ENCODE measurements at places on chromosomes 6 and 20. TPM values are rescaled to one million over a fixed set of nuclear protein-coding genes. Genes with fewer than 3 reads are reported as not detected.

The OCSTAMP gene
- total RNA-seq = not detected

The EPPIN gene
- not detected for total RNA-seq

The DOK5 gene
- total RNA-seq = 31.3 TPM

The DPM1 gene
- 40.2 TPM for total RNA-seq

The GJA10 gene
- total RNA-seq = not detected

The BPIFB2 gene
- total RNA-seq = not detected

The MAS1 gene
- total RNA-seq = under 0.01 TPM

The SNRNP48 gene
- total RNA-seq = 7.3 TPM

The ADAM33 gene
- 30.8 TPM for total RNA-seq

The RAD21L1 gene
- total RNA-seq = not detected

The HLA-DQB1 gene
- 7.8 TPM for total RNA-seq

The SLC17A9 gene
- not detected for total RNA-seq

The GHRH gene
- not detected for total RNA-seq

The OR10C1 gene
- not detected for total RNA-seq

The LINC00237 gene
- 0.52 TPM for total RNA-seq

The PDE7B gene
- total RNA-seq = 13.6 TPM

The TRERF1 gene
- 3.7 TPM for total RNA-seq

The BTN1A1 gene
- total RNA-seq = not detected

The LGSN gene
- not detected for total RNA-seq

The NCR2 gene
- total RNA-seq = not detected

The BTBD3 gene
- total RNA-seq = 52.2 TPM

The EYA4 gene
- 40.2 TPM for total RNA-seq

The CLVS2 gene
- total RNA-seq = under 0.01 TPM

The SAYSD1 gene
- 17.2 TPM for total RNA-seq

The LHFPL5 gene
- total RNA-seq = not detected

The BMP7 gene
- 3.7 TPM for total RNA-seq

The PTGIS gene
- 25.6 TPM for total RNA-seq

The CST7 gene
- total RNA-seq = 1.0 TPM

The STMND1 gene
- total RNA-seq = not detected
